BE2C (cell line): ENCODE measurements at places on chromosomes 11 and 22.

GRCh38 chr22:39556970-39557841 is 13.3 kb upstream of the CACNA1I start:
- peak; percentile 53 for DNase-seq

GRCh38 chr11:46160100-46160499 is 38.8 kb upstream of the PHF21A start:
- DNase-seq: no peak

DNA sequence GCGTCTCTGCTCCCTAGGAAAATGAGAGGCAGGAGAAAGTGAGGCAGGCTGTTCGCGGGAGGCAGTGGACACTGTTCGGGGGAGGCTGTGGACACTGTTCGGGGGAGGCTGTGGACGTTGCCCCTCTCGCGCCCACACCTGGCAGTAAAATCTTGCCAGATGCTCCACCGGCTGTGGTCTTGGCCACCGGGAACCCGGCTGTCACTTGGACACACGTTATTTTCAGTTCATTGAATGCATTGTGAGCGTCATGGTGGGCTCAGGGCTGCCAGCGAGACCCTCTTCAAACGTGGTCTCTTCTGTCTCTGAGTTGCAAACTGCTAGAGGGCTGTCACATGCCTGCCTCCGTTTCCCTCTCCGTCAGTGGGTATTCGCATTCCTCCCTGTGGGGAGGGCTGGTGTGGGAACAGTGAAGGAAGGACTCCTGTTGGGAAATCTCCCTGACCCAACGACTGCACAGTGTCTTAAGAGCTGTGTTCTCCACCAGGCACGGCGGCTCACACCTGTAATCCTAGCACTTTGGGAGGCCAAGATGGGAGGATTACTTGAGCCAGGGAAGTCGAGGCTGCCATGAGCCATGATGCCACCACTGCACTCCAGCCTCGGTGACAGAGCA is 1.4 kb downstream of the PRR5 start:
- DNase-seq: no peak

- DNase-seq: peak; percentile 37
These were observed 12.7 kb downstream of the C11orf91 start for GRCh38 chr11:33687733-33688479.

- no peak for DNase-seq
These were observed 11.9 kb downstream of the MS4A8 start for GRCh38 chr11:60711276-60711675.

GRCh38 chr11:104333977-104334376 is 170.0 kb upstream of the PDGFD start:
- DNase-seq: peak; percentile 53

- no peak for DNase-seq
These were observed 1.7 kb downstream of the PLEKHB1 start for GRCh38 chr11:73648121-73648520.

GRCh38 chr11:66974724-66975404 is at the start of gene C11orf86:
Gene C11orf86 (plus strand): TSS chr11:66975304. CDS start chr11:66975363, 59 bp downstream.
- DNase-seq: no peak

DNA sequence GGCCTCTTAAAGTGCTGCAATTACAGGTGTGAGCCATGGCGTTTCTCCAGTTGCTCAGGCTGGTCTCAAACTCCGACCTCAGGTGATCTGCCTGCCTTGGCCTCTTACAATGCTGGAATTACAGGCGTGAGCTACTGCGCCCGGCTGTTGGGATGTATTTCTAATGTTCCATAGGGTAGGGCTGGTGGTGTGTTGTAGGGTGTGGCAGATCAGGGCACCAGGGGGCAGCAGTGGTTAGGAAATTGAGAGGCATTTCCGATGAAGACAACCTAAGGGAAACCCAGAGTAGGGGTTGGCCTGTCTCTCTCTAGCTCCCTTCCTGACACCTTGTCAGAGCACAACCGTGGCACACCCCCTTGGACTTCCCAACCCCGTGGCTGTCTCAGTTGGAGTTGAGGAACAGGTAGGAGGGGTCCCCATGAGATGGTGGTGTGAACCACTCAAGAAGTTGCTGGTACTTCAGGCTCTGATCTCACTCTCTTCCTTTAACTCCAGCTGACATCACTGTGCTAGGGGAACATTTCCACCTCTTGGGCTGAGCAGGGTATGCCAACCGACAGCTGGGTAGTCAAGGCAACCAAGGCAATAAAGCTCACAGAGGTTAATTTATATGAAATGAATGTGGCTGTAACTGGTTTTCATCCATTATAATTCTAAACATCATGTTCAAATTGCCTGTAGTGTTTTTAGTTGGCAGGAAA is 33.0 kb downstream of the YWHAH start:
- DNase-seq: peak; percentile 88
